T-helper 1 cell (primary cell): ENCODE measurements at places on chromosomes 4 and X.

DNA sequence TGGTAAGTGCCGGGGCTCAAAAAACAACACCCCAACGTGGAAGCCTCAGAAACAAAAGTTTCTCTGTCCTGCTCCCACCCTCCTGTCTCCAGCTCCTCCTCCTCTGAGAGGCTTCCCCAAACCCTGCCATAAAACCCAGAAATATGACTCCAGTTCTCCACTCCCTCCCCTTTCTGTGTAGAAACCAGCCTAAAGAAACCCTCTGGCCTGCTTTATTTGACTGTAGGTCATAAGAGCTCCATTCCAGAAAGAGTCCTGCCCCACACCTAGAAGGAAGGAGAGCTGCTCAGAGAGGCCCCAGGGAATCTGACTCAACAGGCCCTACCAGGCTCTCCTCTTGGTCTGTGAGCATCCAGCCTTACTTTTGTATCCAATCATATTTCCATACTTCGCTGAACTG lies 872 bp upstream of the S100P start:
- DNase-seq = no peak

DNA sequence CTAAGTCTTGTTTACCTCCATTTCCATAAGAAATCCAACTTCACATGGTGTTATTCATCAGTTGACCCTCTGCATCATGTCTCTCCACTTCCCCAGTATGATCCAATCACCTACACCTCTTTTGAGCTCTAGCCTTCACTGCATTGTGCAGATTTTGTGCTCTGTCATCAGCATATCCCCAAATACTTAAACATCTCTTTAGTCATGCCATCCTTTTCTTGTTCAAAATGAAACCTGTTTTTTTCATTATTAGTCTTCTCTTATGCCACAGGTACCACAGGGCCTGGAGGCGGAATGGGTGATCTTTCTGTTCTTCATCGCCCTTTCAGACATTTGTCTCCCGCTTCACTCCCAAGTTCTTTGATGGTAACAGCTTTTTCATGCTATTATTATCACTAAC lies 382.7 kb upstream of the GALNTL6 start:
- no peak for DNase-seq

DNA sequence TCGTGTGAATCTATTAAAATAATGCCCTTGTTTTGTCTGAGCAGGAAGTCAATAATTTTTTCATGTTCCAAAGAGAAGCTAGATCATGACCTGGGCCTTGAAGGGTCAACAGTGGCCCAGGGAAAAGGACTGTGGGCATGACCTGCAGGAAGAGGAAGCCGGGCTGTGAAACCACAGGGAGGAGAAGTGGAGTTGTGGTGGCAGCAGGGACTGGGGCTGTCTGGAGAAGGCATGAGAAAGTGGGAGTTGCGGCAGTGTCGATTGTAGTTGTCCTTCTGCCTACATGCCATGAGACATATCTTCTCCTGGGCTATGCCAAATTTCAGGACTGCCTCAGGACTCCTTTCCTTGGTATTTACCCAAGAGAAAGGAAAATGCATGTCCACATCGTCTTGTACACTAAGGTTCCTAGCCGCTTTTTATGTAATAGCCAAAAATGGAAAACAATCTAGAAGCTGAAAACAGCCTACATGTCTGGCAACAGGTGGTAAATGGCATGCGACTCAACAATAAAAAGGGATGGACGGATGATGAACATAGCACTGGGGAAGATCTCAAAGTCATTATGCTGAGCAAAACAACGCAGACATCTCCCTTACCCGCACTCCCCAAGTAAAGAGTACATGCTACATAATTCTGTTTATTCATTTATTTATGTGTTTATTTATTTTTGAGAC lies 13.6 kb upstream of the PTTG2 start:
- DNase-seq = no peak

DNA sequence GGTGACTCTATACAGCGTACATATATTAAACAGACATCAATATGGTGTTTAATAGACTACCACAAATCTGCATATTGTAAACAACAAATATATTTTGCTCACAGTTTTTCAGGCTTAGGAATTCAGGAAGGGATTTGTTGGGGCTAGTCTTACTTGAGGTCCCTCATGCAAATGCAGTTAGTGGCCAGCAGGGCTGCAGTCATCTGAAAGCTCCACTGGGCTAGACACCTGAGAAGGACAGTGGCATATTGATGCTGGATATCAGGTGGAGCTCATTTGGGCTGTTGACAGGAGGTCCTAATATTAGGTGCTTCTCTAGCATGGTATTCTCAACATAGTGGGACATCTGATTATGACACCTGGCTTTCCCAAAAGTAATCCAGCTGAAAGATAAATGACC lies 493.8 kb upstream of the PABPC4L start:
- DNase-seq = no peak

- no peak for DNase-seq
These were observed 221.1 kb downstream of the BMPR1B start for GRCh38 chr4:94978904-94979303.

DNA sequence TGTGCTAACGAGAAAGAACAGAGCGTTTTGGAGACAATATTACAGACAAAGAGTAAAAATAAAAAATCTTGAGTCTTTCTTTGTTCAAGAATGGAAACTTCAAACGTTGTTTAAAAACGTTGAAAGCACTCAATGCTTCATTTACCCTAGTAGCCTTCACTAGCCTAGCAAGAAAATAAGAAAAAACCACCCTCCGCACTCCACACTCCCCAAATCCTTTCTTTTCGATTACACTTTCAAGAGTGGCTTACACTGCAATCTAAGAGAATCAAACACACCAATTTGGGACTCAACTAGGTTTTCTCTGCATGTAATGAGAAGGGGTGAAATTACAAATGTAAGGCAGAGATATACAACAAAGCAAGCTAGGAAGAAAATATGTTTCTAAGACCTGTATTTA lies 4.7 kb downstream of the TMSB4X start:
- no peak for DNase-seq

GRCh38 chrX:120749141-120749846 lies 119.4 kb upstream of the C1GALT1C1 start:
- DNase-seq = no peak

GRCh38 chr4:142264961-142265360 lies 581.1 kb downstream of the INPP4B start:
- no peak for DNase-seq

DNA sequence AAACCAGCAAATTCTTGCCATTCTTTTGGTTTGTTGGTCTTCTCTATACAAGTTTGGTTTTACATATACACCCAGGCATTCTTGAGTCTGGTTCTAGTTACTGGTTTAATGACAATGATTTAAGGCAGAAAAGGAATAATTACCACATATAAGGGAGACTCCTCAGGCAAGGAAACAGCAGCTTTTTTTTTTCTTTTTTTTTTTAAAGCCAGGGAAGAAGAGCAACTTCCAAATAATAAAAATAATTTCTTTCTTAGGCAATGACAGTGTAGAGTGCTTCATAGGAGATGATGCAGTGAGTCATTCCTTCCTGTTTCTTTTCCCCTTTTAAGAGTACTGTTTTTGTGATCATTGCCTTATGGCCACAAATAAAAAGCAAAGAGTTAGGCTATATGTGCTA lies 289.7 kb downstream of the DKK2 start:
- DNase-seq = no peak

GRCh38 chrX:850471-850916 lies 219.9 kb downstream of the SHOX start:
- DNase-seq = no peak

- DNase-seq = no peak
These were observed 416.6 kb downstream of the IQCM start for GRCh38 chr4:149398993-149399392.

GRCh38 chrX:50579955-50580354 lies 109.3 kb upstream of the DGKK start:
- no peak for DNase-seq

GRCh38 chr4:2077537-2078460 lies 18.7 kb downstream of the NAT8L start:
- DNase-seq = no peak

GRCh38 chr4:1553365-1553764 lies 130.7 kb downstream of the FAM53A start:
- DNase-seq = no peak

DNA sequence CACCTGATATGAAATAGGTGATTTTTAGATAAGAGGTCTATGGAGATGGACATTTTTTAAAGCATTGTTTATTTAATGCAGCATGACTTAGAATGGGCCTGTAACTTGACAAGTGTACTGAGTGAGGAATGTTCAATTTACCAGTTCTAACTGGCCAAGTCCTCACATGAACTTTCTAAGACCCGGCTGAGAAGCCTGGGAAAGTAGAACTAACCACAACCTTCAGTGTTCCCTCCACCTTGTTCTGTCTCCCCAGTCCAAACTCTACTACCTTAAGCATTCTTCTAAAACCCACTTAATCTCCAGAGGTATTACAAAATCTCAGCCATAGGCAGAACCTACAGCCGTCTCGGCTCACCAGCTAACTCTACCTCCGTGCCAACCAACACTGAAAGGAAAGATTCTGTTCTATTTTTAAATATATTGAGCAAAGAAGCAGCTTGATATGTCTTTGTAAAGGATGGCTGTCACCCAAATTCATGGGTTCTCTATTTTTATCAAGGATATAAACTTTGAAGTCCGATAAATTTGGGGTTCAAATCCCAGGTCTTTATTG lies 6.8 kb downstream of the PPARGC1A start:
- no peak for DNase-seq

- no peak for DNase-seq
These were observed 5.5 kb downstream of the ATP10D start for GRCh38 chr4:47490550-47490949.

DNA sequence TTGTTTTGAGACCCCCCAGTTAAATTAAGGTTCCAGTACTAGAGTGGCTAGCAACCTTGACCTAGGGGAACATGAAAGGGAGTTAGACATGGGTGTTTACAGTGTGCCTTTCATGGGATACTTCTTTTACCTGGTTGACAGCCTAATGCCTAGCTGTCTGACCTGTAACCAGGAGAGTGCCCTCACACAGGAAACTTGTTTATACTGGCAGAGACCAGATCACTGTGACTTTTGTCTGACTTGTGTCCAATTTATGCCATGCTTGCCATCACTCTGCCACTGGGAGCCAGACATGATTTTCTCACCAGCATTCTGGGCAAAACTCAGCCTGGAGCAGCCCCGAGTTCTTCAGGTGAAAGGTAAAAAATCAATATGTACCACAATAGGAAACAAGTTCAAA lies 305.9 kb downstream of the CHIC1 start:
- no peak for DNase-seq

DNA sequence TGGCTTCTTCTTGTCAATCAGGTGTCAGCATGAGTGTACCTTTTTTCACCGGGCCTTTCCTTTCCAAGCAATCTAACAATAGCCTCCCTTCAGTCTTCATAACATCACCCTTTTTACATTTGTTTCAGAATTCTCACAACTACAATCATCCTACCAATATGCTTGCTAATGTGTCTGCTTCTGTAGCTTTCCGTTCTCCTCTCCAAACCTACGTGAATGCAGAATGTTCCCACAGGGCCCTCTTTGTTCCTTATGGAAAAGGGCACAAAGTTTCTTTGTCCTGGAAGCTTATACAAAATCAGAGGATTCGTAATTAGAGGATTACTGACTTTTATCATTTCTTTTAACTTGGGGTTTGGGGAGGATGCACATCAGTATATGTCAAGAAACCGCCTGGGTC lies 461.8 kb downstream of the CENPC start:
- DNase-seq = no peak

GRCh38 chr4:163300445-163300844 lies 32.0 kb downstream of the NPY1R start:
- no peak for DNase-seq

- DNase-seq = no peak
These were observed 392.6 kb downstream of the IL1RAPL1 start for GRCh38 chrX:28979877-28980276.

DNA sequence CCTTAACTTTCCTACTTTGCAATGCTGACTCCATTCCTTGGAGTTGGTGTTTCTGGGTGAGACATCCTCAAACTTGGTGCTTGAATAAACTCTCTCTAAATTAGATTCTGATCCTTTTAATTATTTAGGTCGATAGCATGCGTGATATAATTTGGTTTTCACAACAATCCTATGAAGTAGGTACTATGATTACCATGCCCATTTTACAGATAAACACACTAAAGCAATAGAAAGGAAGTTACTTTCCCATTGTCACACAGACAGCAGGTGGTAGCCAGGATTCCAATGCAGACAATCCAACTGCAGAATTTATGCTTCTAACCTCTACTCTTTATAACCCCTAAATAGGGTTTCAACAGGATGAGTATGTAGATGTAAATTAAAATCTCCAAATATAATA lies 21.7 kb upstream of the AASDH start:
- no peak for DNase-seq

DNA sequence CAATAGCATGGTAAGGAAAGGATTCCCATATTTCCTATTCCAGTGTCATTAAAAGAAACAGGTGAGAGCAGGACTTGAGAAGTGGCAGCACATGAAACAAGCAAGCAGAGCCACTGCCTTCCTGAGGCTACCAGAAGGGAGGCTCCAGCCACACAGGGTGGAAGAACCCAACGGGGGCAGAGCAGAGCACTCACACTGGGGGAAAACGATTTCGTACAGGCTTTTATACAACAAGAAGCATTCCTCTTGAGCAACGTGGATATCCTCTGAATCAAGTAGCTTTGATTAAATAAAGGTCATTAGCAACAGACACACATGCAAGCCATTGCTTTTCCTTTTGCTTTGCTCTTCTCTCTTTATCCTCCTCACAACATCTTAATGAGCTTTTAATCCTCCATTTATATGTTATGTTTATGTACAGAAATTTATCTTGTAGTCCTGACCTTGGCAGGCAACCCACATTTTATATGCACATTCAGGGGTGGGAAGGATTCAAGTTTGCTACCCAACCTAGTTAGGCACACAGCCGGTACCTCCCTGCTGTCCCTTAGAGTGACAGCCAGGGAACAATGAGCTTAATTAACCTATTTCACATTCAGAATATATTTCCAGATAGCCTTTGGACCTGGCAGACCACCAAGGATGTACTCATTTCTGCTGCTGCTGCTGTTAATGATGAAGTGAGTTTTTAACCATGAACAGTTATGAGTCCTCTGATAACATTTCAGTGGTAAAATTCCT lies 202.1 kb downstream of the ARHGAP24 start:
- DNase-seq = no peak

DNA sequence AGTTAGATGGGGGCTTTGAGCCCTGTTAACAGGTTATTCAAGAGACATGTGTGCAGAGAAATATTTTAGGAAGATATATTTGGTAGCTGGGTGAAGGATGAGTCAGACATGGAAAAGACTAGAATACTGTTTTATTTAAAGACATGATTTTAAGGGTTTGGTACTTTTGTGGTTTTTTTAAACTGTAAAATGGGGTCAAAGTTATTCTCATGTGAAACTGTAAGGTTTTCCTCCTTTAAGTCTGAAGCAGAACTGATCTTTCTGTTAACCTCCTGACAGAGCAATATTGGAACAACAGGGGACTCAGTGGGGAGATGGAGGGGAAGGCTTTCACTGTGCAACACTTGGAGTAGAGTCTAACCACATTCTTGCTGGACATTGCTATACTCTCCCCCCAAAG lies 112.4 kb upstream of the LSM6 start:
- no peak for DNase-seq

GRCh38 chr4:75841641-75842520 lies 60.4 kb downstream of the PPEF2 start:
- no peak for DNase-seq

GRCh38 chr4:183335369-183335940 lies 13.2 kb upstream of the CLDN24 start:
- no peak for DNase-seq
